Stimulated activated naive CD8-positive, alpha-beta T cell treated with anti-CD3 and anti-CD28 coated beads, Interleukin-15, amount 100 ng/mL, for 72 hours (primary cell): ENCODE measurements at places on chromosomes 2 and 18.

DNA sequence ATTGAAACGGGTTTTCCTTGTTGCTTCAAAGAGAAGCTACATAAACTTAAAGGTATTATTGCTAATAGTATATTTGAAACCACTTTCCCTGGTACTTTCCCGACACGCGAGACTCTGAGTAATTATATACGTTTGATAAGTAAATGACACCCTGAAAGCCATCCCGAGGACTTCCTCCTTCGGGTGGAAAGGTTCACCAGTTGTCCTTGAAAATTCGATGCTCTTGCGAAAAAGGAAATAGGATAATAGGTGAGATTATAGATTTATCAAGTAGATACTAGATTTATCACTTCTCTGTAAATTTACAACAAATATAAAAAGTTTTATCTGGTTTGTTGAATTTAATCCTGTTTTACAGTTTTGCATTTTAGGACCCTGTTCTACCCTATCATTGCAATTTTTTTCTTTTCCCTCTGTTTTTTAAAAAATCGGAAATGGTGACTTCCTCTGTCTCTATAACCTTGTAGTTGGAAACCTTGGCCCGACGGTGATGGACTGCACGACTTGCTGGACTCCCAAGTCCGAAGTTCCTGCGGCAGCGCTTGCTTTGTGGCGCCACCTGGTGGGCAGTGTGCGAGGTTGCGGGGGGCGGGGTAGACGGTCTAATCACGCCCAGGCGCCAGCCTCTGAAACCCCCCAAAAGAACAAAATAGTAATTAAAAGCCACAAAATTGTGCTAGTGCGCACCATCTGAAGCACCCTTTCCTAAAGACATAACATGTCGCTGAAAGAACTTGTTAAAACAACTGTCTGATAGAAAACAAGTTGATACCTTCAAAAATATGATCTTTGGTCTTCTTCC, 972 bp upstream of the DLX2 start:
- peak; percentile 73 for DNase-seq

- DNase-seq: peak; percentile 9
Measured at GRCh38 chr2:61425605-61426155, 45.2 kb downstream of the USP34 start.

DNA sequence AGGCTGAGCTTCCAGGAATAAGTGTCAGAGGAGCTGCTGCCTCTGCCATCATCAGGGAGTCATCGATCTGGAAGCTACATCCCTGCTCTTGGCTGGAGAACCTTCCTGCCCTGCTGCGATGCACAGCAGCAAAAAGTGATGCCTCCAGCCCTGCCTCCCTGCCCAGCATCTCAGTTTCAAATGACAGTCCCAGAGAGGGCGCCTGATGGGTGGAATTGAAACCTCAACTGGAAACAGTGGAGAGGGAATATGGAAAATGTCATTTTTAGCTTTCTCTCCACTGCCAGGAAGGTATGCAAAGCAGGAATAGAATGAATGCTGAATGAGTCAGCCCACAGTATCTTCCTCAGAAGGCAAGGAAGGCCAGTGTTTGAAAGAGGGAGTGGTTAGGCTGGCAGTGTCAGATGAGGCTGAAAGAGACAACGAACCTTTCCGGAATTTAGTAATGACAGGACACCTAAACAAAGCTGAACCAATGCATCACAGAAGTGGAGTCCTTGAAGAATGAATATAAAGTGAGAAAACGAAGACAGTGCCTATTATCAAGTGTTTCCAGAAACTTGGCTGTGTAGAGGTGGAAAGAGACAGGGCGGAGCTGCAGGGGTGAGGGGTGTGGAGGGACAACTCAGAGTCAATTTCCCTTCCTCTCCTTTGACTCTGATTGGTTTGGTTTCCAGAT, 153.9 kb upstream of the NDUFV2 start:
- DNase-seq: no peak

- DNase-seq: no peak
Measured at GRCh38 chr2:139652385-139652784, 872.2 kb upstream of the NXPH2 start.

- no peak for DNase-seq
Measured at GRCh38 chr2:102099536-102100298, 42.8 kb upstream of the IL1R1 start.

DNA sequence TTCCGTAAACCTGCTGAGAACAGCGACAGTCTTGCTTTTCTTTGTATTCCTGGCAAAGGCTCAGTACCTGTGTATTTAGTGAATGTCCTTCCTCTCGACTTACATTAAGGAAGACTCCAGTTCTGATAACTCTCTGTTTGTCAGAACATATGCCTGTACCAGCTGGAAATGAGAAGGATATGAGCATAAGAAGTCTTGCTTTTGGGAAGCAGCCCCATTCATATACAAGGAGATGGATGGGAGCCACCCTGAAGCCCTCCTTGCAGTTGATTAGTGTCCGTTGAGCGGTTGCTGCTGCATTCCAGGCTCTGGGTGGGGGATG, 59.8 kb downstream of the SH3BP4 start:
- DNase-seq: no peak

- DNase-seq: no peak
Measured at GRCh38 chr2:112691881-112692281, 28.9 kb upstream of the NT5DC4 start.

- no peak for DNase-seq
Measured at GRCh38 chr2:153986488-153987229, 114.9 kb downstream of the GALNT13 start.

GRCh38 chr2:96591054-96591453, 47.1 kb downstream of the KANSL3 start:
- DNase-seq: no peak

GRCh38 chr2:207619764-207620203, 5.4 kb downstream of the METTL21A start:
- DNase-seq: no peak
